ENCODE measurements at places on chromosomes 3 and 15.
A peak's percentile ranks its signal among the peaks of the same experiment; 100 is the strongest.

- no peak for DNase-seq
Observed at GRCh38 chr3:14561051-14561960, 21.2 kb upstream of the GRIP2 start.

DNA sequence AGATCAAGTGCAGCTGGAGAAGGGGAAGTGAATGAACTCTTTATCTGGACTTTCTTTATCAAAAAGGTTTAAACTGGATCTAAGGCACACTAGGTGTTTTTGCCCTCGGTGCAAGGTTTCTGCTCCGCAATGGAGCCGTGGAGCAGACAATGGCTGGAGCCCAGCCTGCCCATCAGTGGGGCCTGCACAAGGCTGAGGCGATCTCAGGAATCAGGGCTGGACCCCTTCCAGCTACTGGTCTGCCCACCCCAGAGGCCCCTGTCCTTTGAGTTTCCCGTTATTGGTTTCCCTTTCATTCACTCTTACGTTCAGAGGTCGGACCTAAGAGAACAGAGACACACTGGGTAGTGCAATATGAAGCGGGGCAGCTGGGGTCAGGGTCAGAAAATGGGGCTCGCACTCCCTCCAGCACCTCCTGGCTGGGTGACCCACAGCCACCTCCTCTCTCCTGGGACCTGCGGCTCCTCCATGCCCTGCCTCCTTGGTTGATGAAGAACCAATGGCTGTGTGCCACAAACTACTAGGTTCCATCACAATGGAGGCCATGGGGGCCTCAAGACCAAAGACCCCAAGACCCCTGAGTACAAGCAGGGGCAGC is 164.6 kb downstream of the CHSY1 start:
- no peak for DNase-seq

- no peak for DNase-seq
Observed at GRCh38 chr3:53191836-53192480, 30.9 kb downstream of the PRKCD start.

DNA sequence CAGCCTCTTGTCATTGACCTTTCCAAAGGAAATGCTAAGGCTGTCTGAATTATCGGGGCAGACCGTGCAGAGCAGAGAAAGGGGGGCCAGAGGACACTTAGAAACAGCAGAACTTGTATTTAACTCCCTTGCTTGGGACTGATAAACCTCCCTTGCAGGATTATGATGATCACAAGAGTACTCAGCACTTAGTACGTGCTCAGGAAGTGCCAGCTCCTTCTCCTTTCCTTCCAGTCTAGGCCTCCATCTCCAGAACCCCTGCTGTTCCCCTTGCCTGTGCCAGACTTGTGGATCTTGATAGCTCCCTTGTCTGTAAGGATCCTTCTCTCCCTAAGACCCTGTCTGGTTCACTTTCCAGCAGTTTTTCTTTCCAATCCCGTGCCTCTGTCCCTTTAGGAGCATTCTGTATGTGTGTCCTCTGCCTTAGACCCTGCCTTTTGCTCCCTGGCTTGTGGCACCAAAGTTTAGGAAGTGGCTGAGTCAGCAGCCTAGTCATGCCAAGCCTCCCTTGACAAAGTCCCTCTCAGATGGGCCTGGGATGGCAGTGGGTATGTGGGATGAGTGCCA is 747 bp downstream of the SORD start:
- DNase-seq: no peak

- no peak for DNase-seq
Observed at GRCh38 chr3:140224307-140224706, 289.3 kb downstream of the CLSTN2 start.

DNA sequence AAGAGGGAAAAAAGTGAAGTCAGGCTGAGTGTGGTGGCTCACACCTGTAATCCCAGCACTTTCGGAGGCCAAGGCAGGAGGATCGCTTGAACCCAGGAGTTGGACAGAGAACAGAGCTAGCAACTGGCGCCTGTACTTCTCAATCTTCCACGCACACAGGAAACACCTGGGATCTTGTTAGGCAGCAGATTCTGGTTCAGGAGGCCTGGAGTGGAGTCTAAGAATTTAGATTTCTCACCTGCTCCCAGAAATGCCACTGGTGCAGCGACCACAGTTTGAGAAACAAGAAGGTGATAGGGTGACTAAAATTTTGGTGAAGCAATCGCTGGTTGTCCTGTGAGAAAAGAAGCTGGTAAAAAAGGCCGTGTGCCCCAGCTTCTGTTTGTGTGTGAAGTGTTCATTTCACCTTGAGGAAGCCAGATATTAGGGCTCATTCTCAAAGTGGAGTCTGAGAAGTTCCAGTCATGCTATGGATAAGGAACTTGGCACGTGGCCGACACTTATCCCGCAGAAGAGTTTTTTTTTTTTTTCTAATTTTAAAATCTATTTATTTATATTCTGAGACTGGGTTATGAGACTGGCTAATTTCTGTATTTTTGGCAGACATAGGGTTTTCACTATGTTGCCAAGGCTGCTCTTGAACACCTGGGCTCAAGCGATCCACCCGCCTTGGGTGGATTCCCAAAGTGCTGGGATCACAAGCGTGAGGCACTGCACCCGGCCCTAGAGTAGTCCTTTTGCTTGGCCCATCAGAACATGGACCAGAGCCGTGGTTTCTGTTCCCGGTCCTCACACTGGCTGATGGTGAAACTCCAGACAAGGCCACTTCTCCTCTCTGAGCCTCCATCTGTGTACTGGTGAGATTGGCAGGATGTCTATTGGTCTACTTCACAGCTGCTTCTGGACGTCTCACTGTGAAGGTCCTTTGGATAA is 324.6 kb upstream of the PROK2 start:
- DNase-seq: no peak

DNA sequence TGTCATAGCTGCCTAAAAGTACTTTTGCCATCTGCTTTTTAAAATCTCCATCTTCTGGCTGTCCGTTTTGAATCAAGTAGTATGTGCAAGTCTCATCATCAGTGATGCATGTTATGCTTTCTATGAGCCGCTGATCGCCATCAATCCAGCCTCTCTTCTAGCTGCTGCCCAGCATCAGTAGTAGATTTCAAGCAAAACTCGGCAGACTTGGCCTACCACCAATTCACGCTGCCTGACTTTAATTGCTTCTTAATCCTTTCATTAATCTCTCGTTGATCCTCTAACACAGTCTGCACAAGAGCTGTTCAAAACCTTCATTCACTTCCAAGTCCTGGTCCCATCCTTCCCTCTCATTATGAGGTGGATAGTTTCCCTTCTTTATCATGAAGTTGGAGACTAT is 104.9 kb downstream of the NSUN3 start:
- no peak for DNase-seq

DNA sequence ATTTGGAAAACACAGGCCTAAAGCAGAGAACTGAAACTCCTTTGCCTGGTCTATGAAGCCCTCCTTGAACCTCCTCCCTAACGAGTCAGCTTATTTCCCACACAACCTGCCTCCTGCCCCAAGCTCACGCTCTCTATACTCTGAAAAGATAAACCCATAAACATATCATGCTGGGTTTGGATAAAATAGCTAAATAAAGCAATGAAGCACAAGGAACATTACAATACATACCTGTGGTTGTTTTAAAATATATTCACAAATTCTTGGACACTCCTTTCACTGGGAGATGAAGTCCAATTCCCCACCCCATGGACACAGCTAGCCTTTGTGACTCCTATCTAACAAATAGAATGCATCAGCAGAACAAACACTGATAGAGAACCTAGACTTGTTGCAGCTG is 98.2 kb downstream of the PLCH1 start:
- DNase-seq: no peak

DNA sequence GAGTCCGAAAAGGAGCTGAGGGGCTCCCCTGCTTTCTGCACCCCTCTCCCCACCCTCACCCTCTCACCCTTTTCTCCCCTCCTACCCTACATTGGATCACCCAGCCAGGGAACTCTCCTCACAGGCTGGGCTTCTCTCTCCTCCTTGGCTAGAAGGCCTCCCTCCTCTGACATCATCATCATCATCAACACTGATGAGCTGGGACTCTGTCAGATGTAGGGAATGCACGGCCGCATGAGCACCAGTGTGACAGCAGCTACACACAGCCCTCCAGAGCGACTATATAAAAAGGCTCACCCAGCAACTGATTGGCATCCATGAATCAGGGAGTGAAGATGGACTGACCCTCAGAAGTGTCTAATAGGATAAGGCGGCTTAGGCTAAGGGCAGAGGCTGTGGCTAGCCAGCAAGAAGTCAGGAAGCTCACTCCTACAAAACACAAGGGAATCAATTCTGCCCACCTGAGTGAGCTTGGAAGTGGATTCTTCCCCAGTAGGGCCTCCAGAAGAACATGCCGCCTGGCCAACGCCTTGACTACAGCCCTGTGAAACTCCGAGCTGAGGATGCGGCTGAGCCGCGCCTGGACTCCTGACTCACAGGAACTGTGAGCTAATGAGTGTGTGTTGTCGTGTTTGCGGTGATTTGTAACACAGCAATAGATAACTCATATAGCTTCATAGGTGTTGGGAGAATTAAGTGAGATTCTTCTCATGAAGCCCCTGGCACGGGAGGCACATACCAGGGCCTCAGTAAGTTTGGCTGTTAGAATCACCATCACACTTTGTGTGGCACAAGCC is 147.6 kb downstream of the FAM43A start:
- DNase-seq: no peak

- DNase-seq: no peak
Observed at GRCh38 chr3:196169836-196170240, 41.4 kb downstream of the ZDHHC19 start.

DNA sequence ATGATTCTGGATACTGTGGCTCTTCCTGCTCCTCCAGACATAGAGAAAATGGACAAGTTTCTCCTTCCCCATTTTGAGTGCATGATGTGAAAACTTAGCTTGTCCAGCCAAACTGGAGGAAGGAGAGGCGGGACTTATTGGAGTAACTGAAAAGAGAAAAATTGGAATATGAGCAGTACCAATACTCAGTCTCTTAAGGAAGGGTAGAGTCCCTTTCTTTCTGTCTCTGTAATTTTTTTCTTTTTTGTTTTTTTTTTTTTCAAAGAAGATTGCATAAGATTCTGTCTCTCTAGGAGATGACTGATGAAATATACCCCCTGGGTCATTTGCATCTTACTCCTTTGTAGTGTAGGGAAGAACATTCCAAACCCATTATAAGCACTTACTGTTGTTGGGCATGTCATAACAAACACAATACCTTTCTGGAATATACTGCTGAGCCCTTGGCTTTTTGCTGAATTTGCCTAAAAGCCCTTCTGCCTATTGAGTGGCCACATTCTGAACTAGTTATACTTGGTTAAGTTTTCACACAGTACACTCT is 498.1 kb upstream of the TPRG1 start:
- no peak for DNase-seq

DNA sequence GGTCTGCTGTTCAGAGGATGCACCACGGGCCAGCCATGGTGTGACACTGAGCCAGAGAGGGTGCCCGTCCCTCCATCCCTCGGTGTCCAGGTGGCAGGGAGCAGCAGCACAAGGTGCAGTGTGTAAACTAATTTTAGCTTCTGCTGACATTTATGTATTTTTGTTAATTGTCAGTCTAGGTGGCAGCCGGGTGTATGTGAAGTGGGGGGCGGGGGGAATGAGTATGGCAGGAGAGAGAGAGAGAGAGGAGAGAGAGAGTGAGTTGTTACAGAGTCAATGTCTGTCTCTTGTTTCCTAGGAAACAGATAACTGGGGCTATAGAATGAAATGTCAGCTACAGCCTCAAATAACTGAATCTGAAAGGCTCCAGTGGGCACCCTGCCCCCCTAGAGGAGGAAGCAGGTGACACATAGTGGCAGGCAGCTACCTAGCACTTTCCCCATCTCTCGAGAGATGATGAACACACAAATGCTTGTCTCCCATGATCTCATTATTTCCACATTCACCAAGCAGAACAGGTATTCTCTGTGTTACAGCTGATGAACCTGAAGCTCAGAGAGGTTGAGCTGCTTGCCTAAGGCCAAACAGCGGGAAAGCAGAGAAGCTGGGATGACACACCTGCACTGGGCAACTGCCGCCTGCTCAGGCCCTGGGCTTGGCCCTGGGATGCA is 24.7 kb downstream of the RASGRF1 start:
- DNase-seq: no peak

GRCh38 chr15:73637527-73637926 is 4.3 kb upstream of the NPTN start:
- no peak for DNase-seq

DNA sequence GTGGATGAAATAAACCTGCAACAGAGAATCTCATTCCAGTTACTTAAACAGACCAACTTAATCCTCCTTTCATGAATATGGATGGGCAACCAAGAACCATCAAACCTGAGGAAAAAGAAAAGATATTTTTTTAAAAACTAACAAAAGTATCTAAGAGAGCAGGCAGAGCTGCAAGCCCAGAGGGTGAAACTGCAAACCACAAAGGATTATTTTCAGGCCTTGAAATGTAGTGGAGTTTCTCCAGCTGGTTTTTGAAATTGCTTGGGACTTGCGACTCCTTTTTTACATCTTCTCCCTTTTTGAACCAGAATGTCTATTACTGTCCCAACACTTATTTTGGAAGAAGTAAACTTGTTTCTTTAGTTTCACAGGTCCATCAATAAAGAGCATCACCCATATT is 87.4 kb downstream of the STAG1 start:
- DNase-seq: no peak

GRCh38 chr15:92449476-92449875 is 55.8 kb downstream of the ST8SIA2 start:
- DNase-seq: no peak

- no peak for DNase-seq
Observed at GRCh38 chr15:48466820-48467219, 135.6 kb downstream of the DUT start.

DNA sequence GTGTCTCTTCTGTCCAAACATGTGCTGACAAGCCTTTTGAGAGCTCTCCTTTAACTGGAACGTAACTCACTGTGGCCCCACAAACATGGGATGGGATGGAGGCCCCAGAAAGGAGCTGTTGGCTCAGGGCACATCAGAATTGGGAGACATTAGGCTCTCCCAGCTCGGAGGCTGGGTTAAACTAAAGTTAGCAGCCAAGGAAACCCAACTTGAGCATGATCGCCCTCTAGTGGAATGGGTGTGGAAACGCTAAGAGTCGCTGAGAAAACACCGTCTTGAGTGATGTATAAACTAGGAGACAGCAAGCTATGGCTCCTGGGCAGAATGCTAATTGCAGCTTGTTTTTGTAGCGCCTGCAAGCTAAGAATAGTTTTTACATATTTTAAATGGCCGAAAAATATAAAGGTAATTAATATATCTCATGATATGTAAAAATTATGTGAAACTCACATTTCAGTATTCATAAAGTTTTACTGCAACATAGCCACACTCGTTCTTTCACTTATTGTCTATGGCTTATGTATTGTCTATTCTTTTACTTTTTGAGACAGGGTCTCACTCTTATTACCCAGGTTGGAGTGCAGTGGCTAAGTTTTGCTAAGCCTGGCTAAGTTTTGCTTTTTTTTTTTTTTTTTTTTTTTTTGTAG is 138.8 kb upstream of the HACD2 start:
- DNase-seq: peak; percentile 29

GRCh38 chr15:66657185-66658020 is 44.6 kb upstream of the SMAD6 start:
- no peak for DNase-seq

- DNase-seq: no peak
Observed at GRCh38 chr15:50113187-50113505, 5.9 kb downstream of the ATP8B4 start.

- DNase-seq: no peak
Observed at GRCh38 chr3:37967260-37967881, 23.2 kb upstream of the VILL start.

- DNase-seq: no peak
Observed at GRCh38 chr3:128488636-128488990, 4.4 kb downstream of the GATA2 start.

GRCh38 chr15:56939257-56939656 is 20.8 kb downstream of the TCF12 start:
- DNase-seq: no peak

Data from GM12864 (cell line).